NCI-H1436 (cell line): ENCODE measurements at places on chromosomes 11 and 22.

GRCh38 chr11:85694385-85694980 lies 8.5 kb upstream of the CCDC89 start:
- peak; percentile 7 for DNase-seq

- DNase-seq, result no peak
Observed at GRCh38 chr11:16049611-16050010, 306.7 kb downstream of the SOX6 start.

DNA sequence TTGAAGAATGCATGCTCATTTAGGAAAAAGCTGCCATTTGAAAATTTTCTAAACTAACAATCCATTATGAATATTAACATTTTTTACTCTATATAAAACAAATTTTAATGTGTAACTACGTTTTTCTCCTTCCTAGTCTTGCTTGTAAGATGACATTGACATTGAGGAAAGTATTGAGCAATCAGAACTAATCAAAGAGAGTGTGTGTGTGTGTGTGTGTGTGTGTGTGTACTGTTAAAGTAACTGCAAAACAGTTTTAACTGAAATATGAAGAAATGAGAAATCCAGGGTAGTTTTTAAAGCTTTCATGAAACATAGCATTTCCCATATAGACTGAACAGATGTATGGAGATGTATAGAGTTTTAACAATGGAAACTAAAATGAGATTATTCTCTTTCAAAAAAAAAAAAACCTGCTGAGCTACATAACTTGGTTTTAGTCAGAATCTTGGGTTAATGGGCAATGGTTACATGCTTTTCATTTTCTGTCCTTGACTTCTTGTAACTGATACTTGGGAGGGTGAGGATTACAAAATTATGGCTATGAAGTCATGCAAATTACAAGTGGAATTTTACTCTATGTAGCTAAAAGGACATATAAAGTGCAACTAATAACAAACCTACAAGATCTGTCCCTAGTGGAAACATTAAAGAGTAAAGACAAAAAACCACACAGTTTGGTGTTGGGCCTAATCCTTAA lies 2.0 kb downstream of the PDGFD start:
- no peak for DNase-seq

GRCh38 chr22:46796566-46797195 lies 34.2 kb downstream of the TBC1D22A start:
- DNase-seq, result no peak

GRCh38 chr22:45548247-45548840 lies 45.7 kb downstream of the FBLN1 start:
- no peak for DNase-seq

- no peak for DNase-seq
Observed at GRCh38 chr11:65424205-65425104, 1.9 kb downstream of the NEAT1 start.

- DNase-seq, result no peak
Observed at GRCh38 chr11:114034956-114035355, 24.6 kb upstream of the ZBTB16 start.

DNA sequence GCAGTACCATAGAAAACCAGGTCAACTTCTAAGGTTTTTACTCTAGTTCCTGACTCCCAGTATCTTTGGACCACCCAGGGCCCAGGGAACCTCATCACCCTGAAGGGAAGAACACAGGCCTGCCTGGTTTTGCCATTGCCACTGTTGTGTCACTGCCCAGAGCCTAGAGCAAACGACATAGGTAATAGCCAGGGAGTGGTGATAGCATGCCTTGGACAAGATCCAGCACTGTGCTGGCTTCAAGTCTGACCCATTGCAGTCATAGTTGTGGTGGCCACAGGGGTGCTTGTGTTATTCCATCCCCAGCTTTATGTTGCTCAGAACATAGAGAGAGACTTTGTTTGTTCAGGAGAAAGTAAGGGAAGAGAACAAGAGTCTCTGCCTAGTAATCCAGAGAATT lies 2310.2 kb downstream of the LRRC4C start:
- DNase-seq, result no peak

- DNase-seq, result no peak
Observed at GRCh38 chr22:41799486-41800347, 762 bp upstream of the CCDC134 start.

DNA sequence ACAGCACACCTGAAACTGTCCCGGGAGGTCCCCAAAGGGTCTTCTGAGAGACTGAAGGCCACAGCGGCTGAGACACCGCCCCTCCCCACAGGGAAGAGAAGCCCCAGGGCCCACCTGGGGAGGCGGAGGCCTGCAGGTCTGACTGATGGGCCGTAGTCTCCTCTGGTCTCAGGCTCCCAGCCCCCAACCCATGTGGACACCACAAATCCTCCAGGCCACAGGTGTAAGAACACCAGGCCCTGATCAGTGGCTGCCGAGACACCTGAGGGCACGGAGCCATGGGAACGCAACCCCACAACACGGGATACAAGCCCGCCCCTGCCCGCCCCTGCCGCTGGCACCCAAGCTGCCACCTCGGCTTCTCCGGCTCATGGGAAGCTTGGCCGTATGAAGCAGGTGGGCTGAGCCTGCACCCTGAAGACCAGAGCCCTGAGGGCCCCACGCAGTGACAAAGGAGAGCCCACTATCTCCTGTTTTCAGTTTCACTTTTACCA lies 46.3 kb downstream of the BRD1 start:
- DNase-seq, result no peak

- DNase-seq, result no peak
Observed at GRCh38 chr11:110087812-110088534, 5.2 kb upstream of the ZC3H12C start.

DNA sequence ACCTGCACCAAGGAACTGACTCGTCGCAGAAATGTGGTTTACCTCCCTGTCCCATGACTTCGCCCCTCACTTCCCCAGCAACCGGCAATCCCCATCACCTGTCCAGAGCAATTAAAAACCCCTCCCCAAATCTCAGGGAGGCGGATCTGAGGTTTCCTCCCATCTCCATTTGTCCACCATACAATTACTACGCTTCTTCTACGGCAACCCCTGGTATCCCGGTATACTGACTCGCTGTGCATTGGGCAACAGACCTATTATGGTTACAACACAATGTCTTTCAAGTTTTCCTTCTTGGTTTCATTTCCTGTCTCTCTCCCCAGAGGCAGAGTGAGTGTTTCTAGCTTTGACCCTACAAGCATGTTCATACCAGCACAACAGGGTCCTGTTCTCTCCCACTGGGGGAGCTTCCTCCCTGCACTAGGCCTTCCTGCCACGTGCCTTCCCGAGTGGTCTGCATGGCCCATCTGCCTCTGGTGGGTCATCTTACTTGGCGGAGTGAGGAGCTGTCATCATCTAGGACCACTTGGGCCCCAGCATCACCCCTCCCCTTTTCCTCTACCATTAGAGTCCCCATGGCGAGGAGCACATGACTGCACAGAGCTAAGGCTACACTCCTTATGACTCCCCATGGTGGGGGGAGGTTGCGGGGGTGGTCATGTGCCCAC lies 30.3 kb upstream of the NAP1L4 start:
- DNase-seq, result no peak

DNA sequence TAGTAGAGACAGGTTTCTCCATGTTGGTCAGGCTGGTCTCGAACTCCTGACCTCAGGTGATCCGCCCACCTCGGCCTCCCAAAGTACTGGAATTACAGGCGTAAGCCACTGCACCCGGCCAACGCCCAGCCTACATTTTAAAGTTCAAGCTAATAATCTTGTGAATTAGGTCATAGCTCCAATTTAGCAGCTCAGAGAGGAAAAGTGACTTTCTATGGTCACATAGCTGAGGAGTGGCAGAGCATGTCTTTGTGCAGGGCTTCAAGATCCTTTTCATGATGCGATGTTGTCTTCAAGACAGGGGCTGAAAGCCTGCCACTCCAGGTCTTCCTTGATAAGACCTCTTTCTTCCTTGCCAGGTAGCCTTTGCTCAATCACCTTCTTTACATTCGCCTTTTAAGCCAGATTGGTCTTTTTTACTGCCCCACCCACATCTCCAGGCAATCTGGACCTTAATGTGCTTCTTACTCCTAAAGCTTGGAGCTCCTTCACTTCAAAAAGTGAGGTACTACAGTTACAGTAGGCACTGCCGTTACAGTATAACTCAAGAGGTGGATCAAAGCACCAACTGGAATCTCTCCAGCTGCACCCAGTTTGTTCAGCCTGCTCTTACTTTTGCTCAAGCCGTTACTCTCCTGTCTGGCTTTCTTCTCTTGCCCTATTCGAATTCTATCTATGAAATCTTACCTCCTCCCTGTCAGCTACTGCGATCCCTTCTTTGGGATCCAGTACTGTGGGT lies 18.2 kb downstream of the YWHAH start:
- no peak for DNase-seq

- no peak for DNase-seq
Observed at GRCh38 chr11:81946831-81947230, 786.8 kb downstream of the FAM181B start.

DNA sequence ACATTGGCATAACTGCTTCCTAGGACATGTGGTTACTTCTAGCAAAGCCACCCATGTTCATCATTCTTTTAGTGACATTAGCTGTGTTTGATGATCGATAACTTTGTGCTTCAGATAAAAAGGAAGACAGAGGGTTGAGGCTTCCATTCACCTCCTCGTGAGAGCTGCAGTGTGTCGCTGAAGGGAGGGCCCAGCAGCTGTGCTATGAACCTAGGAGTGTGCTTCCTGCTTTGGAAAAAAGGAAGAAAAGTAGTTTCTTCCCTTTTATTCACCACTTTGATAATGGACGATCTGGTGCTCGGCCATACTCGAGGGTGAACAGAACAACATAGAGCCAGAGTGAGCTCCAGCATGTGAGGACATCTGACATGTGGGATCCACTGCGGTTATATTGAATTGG lies 6.1 kb upstream of the RFPL2 start:
- no peak for DNase-seq

- DNase-seq, result no peak
Observed at GRCh38 chr11:64150481-64151239, 15.3 kb downstream of the MACROD1 start.

GRCh38 chr11:18768472-18768901 lies 23.1 kb downstream of the PTPN5 start:
- no peak for DNase-seq

- no peak for DNase-seq
Observed at GRCh38 chr22:38709306-38709705, 3.6 kb downstream of the GTPBP1 start.
